ENCODE measurements at places on chromosomes 6 and 20. TPM values are rescaled to one million over a fixed set of nuclear protein-coding genes. Genes with fewer than 3 reads are reported as not detected.

Gene VTA1
- 25.9 TPM for total RNA-seq

Gene HLA-DQA1
- total RNA-seq: not detected

Gene RAB44
- under 0.01 TPM for total RNA-seq

Gene TBXT
- total RNA-seq: not detected

Gene FRS3
- 1.8 TPM for total RNA-seq

Gene PRR18
- not detected for total RNA-seq

Gene DEFB124
- not detected for total RNA-seq

Gene RAD21L1
- total RNA-seq: not detected

Gene CLIC5
- total RNA-seq: not detected

Gene PPP1R14C
- total RNA-seq: 0.17 TPM

Gene MACROD2
- 1.0 TPM for total RNA-seq

Gene SNPH
- 18.5 TPM for total RNA-seq

Gene SIRPB1
- total RNA-seq: 0.17 TPM

Gene CEP43
- 18.0 TPM for total RNA-seq
